ENCODE measurements at places on chromosomes 1 and 21.

DNA sequence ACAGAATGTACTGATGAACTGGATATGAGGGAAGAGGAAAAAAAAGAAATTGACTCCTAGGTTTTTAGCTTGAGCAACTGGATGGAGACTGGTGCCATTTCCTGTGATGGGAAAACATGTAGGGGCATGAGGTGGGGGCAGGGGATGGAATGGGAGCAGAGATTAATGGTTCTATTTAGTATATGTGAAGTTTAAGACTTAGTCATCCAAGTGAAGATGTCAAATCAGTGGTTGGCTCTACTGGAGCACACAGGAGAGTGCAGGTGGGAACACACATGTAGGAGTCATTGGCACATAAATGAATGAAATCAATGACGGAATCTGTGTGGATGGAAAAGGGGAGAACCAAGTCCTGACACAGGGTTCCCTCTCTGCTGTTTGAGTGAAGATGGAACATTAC, 224.4 kb upstream of the COA6 start:
- no peak for DNase-seq

- DNase-seq = no peak
Observed at GRCh38 chr1:50667710-50668356, 244.6 kb upstream of the DMRTA2 start.

DNA sequence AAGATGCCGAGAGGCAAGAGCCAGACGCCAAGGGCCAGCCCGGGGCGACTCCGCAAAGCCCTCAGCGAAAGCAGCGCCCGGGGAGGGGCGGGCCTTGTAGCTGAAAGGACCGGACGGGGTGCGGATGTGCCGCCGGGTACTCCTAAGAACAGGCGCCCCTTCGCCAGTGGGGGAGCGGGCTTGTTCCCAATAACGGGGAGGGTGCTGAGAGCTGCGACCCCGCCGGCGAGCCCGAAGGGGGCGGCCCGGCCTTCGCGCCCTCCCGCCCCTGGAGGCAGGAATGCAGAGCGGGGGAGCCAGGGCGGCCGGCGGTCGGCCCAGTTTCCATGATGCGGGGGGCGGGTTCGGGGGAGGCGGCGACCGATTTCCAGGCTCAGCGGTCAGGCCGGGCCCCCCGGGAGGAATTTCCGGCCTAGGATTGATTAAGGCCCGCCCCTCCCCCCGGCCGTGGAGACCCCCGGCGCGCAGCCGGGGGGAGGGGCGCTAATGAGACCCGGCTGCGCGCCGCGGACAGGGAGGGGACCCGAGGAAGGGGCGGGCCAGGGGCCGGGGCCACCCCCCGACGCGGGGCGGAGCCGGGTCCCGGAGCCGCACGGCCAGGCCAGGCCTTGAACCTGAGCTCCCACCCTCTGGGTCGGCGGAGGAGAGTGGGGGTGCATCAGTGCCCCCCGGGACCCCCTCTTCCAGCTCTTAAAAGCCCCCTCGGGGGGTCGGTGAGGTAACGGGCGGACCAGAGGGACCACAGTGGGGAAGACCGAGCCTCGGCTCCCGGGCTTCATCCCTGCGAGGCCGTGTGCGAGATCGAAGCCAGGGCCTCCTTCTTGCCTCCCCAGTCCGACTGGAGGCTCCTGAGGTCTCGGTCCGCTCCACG, 898 bp upstream of the TMEM200B start:
- peak; percentile 45 for DNase-seq

- no peak for DNase-seq
Observed at GRCh38 chr1:174768516-174768915, 231.2 kb upstream of the CACYBP start.

GRCh38 chr1:226064816-226065248, 2.3 kb downstream of the H3-3A start:
- DNase-seq = no peak

- no peak for DNase-seq
Observed at GRCh38 chr1:25757846-25758185, 42.2 kb upstream of the SELENON start.

GRCh38 chr1:11792106-11792505, 13.7 kb downstream of the MTHFR start:
- no peak for DNase-seq

DNA sequence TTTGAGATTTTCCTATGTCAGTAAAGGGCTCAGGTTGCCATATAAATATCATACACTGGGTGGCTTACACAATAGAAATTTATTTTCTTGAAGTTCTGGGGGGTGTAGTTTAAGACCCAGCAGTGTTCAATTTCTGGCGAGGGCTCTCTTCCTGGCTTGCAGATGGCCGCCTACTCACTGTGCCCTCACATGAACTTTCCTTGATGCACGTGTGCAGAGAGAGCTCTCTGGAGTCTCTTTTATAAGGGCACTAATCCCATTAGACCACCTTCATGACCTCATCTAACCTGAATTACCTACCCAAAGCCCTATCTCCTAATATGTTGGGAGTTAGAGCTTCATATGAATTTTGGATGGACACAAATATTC, 21.1 kb downstream of the TMEM51 start:
- DNase-seq = no peak

GRCh38 chr1:74847715-74848114, 114.8 kb downstream of the TYW3 start:
- DNase-seq = no peak

DNA sequence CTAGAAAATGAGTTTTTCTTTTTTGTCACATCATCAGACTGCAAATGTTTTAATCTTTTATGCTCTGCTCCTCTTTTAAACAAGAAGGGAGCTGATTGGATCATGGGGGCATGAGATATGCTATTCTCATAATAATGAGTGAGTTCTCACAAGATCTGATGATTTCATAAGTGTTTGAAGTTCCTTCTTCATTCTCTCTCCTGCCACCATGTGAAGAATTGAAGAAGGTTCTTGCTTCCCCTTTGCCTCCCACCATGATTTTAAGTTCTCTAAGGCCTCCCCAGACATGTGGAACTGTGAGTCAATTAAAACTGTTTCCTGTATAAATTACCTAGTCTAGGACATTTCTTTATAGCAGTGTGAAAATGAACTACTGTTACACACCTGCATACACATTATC, 218.2 kb downstream of the NRIP1 start:
- no peak for DNase-seq

GRCh38 chr21:44687671-44688070, 5.7 kb upstream of the KRTAP12-1 start:
- no peak for DNase-seq

- DNase-seq = no peak
Observed at GRCh38 chr1:12448746-12449177, 169.2 kb downstream of the DHRS3 start.

DNA sequence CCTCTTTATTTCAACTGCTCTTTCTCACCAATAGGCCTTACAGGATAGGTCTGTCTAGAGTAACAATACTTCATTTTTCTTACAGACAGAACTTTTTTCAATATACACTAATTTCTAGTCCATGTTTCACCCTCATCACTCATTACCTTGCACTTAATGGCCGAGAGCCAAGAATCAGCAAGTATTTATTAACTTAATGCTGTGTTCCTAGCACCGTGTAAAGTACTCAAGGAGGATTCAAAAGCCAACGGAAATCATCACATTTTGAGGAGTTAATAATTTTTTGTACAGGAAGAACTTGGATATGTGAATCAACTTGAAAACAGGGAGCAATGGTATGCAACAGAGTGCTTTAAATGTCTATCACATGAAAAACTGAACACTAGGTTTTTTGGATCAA, 102.0 kb downstream of the PTPN14 start:
- no peak for DNase-seq
